ENCODE measurements at places on chromosomes 11 and 22. TPM values are rescaled to one million over a fixed set of nuclear protein-coding genes. Genes with fewer than 3 reads are reported as not detected.

SLC22A6 gene
- total RNA-seq = not detected

CRKL gene
- 37.1 TPM for total RNA-seq

ACTN3 gene
- under 0.01 TPM for total RNA-seq

MN1 gene
- 6.4 TPM for total RNA-seq

KRTAP5-2 gene
- total RNA-seq = not detected

CHRDL2 gene
- total RNA-seq = 6.1 TPM

TMPRSS13 gene
- not detected for total RNA-seq

MAPK8IP2 gene
- 2.9 TPM for total RNA-seq

OR6T1 gene
- not detected for total RNA-seq

GRCh38 chr22:43862882-43863202, 529 bp upstream of the SULT4A1 start:
- no peak for DNase-seq

DNA sequence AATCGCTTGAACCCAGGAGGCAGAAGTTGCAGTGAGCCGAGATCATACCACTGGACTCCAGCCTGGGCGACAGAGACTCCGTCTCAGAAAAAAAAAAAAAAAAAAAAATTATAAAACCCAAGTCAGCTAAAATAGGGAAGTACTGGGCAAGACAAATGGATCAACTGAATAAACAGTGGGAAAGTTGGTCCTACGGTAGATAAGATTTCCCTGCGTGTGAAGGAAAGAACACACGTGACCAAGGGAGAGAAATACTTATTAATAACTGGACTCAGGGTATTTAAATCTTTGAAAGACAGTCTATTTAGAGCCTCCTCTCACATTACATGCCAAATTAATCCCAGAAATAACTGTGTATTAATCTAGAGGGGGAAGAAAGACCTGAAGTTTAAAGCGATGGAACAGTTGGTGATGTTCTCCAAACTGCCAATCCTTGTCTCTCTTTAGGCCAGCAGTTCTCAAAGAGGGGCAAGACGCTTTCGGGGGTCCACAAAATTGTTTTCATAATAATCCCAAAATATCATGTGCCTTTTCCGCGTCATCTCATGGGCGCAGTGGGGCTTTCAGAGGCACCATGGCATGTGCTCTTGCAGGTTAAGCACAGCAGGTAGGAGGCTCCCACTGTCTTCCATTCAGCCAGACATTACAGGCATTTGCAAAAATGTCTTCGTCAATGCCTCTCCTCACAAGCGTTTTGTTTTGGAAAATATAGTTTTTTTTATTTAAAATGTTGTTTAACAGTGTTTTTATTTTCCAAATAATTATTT, 6.6 kb downstream of the RTL6 start:
- DNase-seq = no peak

DNA sequence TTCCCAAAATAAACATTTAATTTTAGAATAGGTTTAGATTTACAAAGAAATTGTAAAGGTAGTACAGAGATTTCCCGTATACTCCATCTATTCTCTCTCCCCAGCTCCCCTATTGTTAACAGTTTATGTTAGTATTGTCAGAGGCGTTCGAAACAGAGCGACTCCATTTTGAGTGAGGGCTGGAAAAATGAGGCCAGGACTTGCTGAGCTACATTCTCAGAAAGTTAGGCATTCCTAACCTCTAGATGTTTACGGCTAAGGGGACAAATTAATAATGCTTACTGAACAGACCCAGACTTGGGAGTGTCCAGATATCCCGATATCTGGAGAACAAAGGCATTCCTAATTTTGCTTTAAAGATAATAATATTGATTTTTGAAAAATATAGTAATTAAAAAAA, 12.4 kb upstream of the NUP160 start:
- DNase-seq = no peak

DNA sequence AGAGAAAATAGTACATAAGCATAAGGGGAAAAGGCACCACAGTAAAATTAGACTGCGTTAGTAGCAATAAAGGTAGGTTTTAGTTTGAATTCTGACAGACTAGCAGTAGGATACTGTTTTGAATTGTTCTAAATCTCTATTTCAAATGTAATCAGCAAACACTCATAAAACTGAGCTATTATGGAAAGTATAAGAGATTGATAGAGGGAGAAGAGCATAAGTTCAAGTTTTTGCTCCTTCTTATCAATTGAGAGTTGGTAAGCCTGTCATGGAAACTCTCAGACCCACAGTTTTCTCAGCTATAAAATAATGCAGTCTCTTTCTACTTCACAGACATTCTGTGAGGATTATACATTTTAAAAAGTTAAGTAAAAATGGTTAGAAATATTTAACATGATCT, 840.2 kb upstream of the CNTN5 start:
- DNase-seq = no peak

- DNase-seq = no peak
These were observed 131.1 kb upstream of the NCAM1 start for GRCh38 chr11:112829971-112830654.

DNA sequence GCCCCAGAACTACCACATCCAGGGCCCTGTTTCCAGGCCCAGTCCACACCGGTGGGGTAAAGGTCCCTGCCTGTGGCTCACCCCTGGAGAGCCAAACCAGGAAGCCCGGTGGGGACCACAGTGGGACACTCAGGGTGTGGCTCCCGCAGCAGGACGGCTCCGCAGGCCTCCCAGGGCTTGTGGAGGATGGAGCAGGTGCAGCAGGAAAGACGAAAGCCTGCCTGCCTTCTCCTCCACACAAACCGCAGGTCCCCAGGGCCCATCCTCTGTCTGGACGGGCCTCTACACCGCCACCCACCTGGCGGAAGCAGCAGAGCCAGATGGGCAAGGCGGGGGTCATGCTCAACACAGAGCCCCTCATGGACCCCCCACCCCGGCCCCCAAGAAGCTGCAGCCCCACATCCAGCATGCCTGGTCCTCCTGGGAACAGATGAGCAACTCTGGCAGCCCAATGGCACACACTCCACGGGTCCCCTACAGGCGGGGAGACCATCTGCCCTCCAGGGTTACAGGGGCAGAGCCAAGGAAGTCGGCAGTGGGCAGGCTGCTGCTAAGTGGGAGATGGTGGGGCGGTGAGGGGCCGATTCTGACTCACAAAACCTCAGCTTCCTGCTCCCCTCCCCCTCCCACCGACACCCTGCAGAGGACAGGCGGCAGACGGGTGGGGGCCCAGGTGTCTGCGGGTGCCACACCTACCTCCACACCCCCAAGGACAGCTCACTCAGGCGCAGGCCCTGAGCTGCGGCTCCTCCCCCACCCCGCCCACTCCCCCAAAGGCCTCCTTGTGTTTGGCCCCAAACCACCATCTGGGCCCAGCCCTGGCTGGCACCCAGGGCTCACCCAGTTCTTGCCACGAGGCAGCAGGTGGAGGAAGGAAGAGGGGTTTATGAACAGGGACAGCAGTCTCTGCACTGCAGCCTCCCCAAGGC, 5.2 kb downstream of the SBF1 start:
- DNase-seq = peak; percentile 70

GRCh38 chr11:44090539-44090938, 4.9 kb upstream of the EXT2 start:
- no peak for DNase-seq

DNA sequence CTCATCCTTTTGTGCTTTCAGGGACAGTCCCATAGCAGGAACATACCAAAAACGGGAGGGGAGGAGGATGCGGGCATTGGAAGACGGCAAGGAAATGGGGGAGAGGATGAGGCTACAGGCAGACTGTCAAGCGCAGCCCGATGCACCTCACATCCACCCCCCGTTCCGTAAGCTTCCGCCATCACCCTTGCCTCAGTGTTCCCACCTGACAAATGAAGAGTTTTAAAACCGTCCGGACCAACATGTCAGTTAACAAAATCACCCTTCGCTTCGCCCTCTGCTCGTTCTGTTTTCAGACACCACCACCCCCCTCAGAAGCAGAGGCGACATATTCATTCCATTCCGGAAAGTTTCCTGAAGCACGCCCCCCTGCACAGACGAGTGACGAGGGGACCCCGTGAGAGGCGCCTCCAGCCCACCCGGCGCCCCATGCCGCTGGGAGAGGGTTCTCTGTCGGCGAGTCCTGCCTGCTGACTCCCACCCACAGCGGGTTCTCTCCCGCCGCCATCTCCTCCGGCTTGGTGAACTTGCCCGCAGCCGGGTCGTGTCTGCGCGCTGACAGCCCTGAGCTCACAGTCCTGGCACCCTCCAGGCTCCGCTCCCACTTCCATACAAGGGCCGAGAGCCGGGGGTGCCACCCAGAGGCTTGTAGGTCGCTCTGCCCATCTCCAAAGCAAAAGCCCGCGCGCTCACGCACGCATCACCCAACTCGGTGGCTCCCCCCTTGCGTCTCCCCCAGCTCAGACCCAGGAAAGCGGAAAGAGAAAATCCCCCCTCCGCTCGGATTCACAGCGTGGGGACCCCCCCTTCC, 1.5 kb downstream of the IGSF9B start:
- DNase-seq = peak; percentile 96

- DNase-seq = no peak
These were observed 129.4 kb upstream of the PAX6 start for GRCh38 chr11:31940371-31941037.

DNA sequence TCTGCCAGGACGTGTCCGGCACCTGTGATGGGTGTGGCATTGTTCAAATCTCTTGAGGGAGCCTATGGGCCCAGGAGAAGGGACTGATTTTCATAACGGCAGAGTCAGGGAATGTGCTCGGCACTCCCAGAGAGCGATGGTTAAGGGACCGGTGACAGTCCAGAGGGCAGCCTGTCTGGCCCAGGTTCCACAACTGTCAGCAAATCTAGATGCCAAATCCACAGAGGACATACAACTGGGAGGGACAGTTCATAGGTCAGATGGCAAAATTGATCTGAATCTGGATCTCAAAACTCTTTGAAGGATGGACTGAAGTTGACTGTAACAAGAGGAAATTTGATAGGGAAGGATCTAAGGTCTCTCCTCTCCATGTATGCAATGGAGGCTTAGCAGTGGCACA, 7.5 kb downstream of the SEC14L2 start:
- no peak for DNase-seq

- peak; percentile 86 for DNase-seq
These were observed 2.7 kb upstream of the GAB2 start for GRCh38 chr11:78420255-78420764.

DNA sequence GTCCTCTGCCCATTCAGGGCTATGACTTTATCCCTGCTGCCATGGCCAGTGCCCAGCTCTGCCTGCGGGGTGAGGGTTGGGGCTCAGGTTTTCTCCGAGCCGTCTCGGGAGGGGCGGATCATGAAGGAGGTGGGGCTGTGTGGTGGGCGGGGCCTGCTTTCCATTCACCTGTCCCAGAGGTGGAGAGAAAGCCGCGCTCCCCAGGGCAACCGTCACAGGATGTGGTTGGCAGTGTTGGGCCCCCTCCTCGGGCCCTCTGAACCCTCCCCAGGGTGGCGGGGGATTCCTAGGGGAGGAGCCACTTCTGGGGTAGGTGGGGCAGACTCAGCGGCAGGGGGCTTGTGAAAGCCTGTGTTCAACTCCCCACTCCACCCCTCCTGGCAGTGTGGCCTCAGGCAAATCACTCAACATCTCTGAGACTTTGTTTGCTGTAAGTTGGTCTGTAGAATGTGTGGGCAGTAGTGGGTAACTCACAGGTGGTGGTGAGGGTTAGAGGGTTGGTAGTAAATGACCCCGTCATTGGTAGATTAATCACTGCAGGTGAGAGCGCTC, 50.3 kb downstream of the CD6 start:
- DNase-seq = peak; percentile 64

GRCh38 chr11:62116451-62116850, 7.4 kb upstream of the INCENP start:
- no peak for DNase-seq

DNA sequence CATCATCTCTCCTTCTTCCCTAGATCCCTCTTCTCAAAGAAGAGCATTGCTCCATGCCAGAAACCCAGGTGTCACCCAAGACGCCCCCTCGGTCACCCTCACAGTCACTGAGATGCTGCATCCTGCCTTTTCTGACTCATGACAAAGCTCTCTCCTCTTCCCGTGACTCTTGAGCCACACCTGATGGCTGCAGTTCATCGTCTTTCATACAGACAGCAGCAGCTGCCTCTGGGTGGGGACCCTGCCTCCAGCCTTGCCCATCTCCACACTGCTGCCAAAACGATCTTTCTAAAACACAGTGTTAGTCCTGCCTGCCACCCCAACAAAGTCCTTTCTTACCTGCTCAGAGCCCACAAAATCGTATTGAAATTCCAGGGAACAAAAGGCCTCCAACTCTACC, 44.8 kb downstream of the BUD13 start:
- no peak for DNase-seq

DNA sequence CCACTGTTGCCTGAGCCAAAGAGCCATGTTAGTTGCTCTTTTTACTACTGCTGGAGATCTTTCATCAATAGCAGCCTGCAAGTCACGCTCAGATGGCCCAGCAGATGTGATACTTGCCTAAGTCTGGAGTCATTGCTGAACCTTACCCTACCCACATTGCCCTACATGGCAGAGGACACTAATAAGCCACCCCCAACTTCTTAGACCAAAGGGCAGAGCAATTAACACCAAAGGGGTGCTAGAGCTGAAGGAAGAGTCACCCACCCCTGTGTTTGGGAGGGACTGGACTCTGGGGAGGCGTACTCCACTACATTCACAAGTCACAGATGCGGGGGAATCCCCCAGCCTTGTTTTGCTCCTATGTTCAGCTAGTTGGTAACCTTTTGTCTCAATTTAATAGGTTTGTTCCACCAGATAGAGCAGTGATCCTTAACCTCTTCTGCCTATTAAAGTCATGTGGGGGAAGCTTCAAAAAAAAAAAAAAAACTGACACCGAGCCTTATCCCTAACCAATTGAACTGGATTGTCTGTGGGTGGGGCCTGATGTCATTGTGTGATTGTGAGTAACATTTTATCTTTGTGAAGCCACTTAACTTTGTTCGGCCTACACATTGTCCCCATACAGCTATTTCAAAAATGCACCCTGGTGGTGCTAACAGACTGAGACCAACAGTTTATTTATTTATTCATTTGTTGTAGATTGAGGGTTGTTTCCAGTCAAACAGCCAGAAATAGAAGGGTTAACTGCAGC, 13.1 kb downstream of the ADM start:
- no peak for DNase-seq

DNA sequence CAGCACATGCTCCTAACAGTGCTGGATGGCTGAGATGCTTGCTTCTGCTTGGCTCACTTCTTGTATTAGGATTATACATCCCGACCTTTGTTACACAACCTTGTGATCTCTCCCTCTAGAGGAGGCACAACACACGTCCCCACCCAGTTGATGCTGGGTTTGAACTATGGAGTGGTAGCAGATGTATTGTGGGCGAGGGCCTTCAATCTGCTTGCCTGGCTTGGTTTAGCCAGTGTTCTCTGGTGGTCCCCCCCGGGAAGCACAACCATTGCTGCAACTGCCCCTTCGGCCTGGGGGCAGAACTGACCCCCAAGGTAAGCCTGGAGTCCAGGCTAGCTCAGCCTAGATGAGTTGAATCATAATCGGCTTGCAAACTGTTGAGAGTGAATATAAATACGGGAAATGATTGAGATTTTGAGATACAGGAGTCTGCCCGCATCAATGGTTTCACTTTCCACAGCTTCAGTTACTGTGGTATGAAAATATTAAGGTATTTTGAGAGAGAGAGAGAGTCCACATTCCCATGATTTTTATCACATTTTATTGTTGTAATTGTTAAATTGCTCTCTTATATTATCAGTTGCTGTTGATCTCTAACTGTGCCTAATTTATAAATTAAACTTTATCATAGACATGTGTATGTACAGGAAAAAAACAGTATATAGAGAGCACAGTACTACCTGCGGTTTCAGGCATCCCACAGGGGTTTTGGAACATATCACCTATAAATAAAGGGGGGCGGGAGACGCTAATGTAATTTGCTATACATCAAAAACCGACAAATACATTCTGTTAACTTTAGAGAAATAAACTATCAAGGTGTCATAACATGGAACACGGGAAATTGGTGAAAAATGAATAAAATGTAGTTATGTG, 482.0 kb upstream of the B3GAT1 start:
- DNase-seq = no peak

All from sigmoid colon (tissue), 7 donors.